Effector CD4-positive, alpha-beta T cell (primary cell): ENCODE measurements at places on chromosomes 5 and 9.

GRCh38 chr5:14270209-14270702 is 127.1 kb downstream of the TRIO start:
- no peak for DNase-seq

DNA sequence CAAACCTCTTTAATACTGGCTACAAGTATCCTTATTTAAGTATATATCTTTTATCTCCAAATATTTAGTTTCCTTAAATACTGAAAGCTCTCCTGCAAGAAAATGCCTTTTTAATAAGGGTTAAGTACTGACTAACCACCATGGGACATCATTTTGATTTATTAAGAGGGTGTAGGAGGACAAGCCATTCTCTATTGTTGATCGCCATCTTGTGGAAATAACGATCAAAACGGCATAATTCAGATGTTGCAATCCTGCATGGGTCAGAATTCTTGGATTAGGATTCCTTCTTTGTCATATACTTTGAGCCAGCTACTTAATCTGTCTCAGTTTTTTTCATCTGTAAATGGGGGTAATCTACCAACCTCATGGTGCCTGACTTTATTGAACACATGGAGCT is 28.7 kb upstream of the C5orf46 start:
- DNase-seq, result no peak

DNA sequence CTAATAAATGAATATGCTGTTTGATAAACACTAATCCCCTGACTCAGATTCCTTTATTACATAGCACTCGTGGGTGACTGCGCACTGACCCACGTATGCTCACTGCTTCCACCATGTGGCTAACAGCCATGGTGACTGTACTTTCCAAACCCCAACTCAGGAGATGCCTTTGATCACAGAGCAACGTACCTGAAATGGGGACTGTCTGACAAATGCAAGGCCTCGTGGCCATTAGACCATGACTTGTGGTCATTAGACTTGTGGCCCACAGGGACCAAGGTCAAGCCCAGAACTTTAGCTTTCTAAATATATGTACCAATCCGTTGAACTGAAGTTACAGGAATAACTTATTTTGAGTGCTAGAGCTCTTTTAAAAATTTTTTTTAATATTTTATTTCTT is 46.6 kb downstream of the CYFIP2 start:
- peak; percentile 60 for DNase-seq

GRCh38 chr9:108551030-108551841 is 304.6 kb downstream of the ACTL7B start:
- no peak for DNase-seq

- no peak for DNase-seq
These were observed 94.7 kb downstream of the ELAVL2 start for GRCh38 chr9:23731353-23731752.

DNA sequence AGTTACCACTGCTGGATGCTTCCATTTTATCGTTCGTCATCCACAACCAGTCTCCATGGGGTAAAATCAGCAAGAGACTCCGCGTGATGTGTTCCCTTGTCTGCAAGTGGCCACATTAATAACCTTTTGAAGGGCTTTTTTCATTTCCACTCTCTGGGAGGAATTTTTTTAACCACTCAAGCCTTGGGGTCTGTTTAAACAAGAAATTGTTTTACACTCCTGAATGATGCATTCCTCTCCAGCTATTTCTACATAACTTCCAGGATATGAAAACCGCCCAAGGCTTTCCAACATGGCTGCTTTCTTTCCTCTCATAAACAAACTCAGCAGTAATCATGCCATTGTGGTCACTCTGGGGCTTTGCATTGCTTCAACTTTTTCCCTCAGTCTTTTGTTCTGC is 217.2 kb upstream of the DAPK1 start:
- DNase-seq, result no peak

DNA sequence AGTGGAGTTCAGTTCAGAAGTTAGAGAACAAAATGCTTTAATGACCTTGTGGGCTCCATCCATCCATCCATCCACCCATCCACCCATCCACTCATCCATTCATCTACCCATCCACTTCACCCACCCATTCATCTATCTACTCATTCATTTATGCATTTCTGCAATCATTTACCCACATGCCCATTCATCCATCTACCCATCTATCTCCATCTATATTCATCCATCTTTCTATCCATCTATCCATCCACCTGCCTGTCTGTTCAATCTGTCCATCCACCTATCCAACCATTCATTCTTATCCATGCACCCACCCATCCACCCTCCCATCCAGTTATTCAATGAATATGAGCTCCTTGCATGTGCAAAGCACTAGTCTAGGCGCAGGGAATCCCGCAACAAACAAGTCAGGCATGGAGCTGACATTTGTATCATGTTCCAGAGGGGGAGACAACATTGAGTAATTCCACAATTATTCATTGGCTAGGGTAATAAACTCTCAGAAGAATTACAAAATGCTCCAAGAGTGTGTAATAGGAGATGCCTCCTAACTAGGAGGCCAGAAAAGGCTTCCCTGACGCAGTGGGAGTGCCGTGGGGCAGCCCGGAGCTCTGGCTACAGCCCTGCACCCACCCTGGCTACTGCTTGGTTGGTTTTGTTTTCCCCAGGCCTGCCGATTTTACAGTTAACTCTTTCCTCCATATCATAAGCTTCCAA is 211.2 kb downstream of the NXNL2 start:
- no peak for DNase-seq

DNA sequence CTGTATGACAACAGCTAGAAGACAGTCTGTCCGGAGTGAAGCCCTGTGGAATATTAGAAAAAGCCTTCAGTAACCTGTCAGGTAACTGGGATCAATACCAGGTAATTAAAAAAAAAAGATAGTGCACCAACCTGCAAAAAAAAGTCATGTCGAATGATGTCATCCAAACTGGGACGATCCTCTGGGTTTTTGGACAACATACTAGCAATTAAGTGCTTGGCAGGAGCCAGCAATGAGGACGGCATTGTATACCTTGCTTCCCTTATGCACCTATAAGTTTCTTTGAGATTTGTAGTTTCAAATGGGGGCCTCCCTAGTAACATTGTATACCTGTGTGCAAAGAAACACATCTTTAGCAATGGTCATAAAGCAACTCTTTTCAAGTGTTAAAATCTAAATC is 2.8 kb downstream of the PLK2 start:
- no peak for DNase-seq

- DNase-seq, result no peak
These were observed 14.0 kb upstream of the JAK2 start for GRCh38 chr9:4970970-4971641.

DNA sequence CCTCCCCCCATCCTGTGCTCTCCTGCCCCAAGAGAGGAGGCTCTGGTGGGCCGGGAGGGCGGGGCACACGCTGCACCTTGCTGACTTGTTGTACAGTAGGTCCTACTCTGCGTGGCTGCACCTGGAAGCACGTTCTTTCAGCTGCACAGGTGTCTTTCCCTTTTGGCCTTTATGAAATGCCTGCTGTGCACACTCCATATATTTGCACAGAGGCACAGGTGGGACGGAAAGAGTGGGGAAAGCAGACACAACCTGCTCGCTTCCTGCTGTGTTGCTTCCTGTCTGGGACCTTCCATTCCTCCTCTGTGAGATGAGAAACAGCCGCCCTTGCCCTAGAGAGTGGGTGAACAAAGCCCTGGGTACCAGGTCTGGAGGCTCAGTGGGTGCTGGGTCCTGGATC is 4.8 kb downstream of the USP20 start:
- peak; percentile 11 for DNase-seq

- DNase-seq, result no peak
These were observed 55.4 kb downstream of the COL15A1 start for GRCh38 chr9:98999152-98999525.

DNA sequence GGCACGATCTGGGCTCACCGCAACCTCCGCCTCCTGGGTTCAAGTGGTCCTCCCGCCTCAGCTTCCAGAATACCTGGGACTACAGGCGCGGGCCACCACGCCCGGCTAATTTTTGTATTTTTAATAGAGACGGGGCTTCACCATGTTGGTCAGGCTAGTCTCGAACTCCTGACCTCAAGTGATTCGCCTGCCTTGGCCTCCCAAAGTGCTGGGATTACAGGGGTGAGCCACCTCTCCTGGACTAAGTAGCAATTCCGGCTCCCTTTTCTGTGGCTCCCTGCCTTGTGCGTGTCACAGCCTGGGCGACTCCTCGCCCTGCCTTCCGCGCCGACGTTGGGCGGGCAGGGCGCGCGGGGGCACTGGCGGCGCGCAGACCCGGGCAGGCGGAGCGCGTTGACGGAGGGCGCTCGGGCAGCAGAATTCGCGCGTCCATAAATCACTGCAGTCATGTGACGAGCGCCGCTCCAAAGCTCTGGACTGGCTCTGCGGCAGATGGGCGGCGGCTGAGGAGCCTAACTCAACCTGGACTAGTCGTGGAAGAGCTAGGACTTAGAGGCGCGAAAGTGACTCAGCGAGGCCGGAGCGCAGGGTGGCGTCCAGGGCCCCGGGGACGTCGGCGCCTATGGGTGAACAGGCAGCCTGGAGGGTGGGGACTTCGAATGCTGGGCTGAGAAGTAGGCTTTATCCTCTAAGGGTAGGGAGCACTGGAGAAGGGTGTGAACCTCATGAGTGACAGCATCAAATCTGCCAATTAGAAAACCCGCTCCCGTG is 1.4 kb upstream of the CIZ1 start:
- DNase-seq, result peak; percentile 31
